ENCODE measurements at places on chromosomes 7 and 10.

GRCh38 chr10:52988923-52989322 lies 216.3 kb upstream of the MBL2 start:
- DNase-seq = no peak

DNA sequence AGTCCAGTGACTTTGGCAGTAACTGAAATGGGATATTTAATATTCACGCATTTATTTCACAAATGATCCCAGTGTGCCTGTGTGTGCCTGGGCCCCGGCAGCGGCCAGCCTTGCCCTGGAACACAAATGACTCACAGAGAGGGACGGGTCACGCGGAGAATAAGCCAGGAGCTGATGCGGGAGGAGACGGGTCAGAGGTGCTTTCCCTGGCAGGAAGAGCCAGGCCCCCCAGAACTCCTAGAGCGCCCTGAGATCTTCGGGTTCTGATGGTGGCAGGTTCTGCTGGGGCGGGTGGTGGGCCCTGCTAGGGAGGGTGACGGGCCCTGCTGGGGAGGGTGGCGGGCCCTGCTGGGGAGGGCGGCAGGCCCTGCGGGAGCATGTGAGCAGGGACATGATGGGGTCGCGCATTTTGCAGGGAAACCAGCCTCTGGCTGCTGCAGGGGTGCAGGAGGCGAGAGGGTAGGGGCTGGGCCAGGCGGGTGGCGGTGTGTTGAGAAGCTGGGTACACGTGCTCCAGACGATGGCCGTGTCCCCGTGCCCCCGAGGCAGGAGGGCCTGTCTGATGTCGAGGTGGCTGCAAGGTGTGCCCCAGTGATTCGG lies 84.2 kb upstream of the DIP2C start:
- DNase-seq = no peak

DNA sequence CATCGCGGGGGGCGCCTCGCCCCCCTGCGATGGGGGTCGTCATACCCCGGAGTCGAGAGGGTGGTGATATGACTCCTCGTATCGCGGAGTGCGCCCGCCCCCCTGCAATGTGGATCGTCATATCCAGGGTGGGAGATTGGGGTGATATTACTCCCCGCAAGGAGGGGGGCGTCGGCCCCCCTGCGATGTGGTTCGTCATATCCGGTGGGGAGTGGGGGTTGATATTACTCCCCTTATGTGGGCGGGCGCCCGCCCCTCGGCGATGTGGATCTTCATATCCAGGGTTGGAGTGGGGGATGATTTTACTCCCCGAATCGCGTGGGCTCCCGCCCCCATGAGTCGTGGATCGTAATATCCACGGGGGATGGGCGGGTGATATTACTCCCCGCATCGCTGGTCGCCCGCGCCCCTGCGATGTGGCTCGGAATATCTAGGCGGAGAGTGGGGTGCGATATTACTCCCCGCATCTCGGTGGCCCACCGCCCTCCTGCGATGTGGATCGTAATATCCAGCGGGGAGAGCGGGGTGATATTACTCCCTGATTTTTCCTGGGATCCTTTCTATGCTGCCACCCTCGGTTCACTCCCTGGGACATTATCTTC lies 36.9 kb downstream of the MEIG1 start:
- no peak for DNase-seq

GRCh38 chr10:104301907-104302690 lies 33.1 kb downstream of the GSTO2 start:
- no peak for DNase-seq

- no peak for DNase-seq
These were observed 325.4 kb upstream of the NPVF start for GRCh38 chr7:25553580-25554291.

- no peak for DNase-seq
These were observed 85.2 kb downstream of the RTKN2 start for GRCh38 chr10:62183442-62183841.

GRCh38 chr7:5383314-5384098 lies 40.1 kb downstream of the TNRC18 start:
- no peak for DNase-seq

DNA sequence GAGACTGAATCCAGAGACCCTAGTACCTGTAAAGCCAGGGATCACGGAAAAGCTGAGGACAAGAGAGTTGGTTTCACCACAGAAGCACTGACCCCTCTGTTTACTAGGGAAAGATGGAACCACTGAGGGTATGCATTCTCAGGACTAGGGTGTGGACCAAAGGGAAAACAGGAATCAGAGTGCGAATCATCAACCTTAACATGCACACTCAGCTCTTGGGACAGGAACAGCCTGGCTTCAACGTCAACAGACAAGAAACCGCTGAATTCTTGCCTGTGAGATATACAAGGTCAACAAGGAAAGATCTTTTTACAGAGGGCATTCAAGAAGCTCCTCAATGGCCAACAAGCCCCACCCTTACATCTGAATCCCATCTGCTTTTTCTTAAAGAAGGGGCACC lies 14.9 kb downstream of the TNRC18 start:
- DNase-seq = no peak

DNA sequence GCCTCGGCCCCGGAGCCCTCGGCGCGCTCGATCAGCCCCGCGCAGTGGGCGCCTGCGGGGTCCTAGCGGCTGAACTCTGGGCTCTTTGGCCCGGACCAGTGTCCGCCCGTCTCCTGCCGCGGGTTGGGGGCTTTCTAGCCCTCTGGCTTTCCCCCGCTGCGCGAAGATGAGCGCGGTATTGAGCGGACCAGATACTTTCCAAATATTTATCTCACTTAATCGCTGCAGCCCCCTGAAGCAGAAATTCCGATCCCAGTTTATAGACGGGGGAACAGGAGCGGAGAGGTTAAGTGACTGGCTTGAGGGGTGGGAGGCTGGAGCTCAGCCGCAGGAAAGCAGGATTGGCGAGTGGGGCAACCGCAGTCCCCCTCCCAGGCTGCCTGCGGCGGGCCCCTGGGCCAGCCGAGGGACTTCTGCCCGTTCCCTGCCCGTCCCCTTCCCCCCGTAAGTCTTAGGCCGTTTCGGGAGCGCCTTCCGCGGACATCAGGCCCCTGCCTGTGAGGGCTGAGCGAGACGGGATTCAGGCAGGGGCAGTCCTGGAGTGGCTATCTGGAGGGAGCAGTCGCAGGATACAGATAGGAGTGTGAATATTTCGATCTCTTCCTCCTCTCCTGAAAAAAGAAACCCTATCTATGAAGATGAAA lies 565 bp downstream of the STRIP2 start:
- DNase-seq = peak; percentile 14

GRCh38 chr10:80165173-80165572 lies 32.6 kb downstream of the PLAC9 start:
- no peak for DNase-seq

DNA sequence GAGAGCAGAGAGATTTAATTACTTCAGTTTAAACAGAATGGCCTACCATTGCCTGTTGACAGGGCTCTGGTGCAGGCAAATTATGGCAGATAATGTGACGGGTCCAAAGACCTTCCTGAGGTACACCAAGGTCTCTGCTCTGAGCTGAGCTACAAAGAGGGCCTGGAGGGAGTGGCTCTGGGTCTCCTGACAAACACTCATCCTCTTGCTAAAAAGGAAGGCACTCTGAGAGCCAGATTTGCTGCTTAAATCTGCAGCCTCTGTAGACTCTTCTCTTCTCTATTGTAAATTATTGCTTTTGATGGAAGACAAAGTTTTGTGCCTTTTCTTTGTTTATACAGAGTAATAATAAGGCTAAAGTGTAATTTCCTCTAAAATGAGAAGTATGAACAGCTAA lies 529.5 kb upstream of the FZD8 start:
- no peak for DNase-seq

DNA sequence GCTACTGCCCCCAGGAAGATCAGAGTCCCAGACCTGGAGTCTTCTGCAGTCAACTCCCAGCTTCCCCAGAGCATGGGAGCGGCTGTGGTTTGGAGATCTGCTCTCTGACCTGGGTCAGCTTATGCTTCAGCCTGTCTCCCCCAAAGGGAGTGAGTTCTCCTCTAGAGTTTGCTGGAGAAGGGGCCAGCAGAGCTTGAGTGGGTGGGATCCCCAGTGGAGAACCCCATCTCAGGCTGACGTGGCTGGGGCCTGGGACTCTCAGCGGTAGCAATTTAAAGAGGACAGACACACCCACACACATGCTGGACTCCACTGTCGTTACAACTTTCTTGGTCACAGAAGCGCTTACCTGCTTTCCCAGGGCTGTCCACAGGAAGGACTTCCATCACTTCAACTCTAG lies 6.3 kb downstream of the UNC5B start:
- DNase-seq = no peak

DNA sequence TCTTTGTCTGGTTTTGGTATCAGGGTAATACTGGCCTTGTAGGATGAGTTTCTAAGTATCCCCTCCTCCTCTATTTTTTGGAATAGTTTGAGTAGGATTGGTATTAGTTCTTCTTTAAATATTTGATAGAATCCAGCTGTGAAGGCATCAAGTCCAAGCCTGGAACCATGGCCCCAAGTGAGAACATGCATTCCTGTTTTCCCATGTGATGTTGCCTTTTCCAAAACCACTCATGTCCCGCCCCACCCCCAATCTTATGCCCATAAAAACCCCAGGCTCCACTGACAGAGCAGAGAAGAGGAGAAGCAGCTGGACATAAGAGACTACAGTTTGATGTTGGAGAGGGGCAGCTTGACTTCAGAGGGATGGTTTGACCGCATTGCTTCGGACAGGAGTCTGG lies 71.2 kb downstream of the MINPP1 start:
- DNase-seq = no peak

DNA sequence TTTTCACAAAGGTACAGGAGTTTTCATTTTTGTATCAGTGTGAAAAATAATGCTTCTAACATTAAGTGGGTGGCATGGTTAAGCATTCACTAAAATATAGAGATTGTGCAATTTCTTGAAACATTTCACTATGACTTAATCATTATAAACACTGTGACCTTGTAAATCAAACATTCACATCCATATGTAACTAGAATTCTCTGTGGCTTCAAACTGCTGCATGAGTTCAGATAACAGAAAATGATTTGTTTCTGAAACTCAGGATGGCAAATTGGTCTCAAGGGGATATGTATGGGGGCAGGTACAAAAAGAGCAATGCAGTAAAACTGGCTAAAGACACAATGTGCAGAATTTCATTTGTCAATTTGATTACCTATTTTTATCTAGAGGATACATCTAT lies 3.8 kb downstream of the FAM133B start:
- no peak for DNase-seq

DNA sequence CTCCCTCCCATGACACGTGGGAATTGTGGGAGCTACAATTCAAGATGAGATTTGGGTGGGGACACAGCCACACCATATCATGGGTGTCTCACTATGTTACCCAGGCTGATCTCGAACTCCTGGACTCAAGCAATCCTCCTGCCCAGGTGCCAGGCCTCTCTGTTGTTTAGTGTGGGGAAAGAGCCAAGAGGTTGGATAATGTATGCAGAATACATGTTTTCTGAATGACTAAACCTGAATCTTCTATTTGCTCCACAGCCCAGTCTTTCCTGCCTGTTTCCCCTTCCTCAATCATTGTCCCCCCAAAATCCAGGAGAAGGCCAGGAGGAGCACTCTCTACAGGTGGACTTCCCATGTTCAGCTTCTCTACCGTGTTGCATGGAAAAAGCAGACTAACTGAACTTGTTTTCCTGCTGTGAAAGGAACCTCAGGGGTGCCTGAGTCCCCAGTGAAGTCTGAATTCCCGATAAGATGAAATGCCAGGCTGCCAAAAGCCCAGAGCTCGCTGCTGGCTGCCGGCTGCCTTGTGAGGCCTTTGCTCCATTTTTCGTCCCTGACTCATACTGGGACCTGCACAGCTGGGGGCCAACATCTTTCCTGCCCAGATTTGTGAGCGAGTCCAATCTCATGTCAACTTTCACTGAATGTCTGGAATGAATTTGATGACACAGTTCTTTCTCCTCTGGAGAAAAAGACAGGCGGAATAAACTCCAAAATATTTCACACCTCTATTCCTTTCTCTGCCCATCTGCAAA lies 588.0 kb downstream of the CALN1 start:
- peak; percentile 1 for DNase-seq

- no peak for DNase-seq
These were observed 6.7 kb downstream of the CALN1 start for GRCh38 chr7:72405418-72405817.

DNA sequence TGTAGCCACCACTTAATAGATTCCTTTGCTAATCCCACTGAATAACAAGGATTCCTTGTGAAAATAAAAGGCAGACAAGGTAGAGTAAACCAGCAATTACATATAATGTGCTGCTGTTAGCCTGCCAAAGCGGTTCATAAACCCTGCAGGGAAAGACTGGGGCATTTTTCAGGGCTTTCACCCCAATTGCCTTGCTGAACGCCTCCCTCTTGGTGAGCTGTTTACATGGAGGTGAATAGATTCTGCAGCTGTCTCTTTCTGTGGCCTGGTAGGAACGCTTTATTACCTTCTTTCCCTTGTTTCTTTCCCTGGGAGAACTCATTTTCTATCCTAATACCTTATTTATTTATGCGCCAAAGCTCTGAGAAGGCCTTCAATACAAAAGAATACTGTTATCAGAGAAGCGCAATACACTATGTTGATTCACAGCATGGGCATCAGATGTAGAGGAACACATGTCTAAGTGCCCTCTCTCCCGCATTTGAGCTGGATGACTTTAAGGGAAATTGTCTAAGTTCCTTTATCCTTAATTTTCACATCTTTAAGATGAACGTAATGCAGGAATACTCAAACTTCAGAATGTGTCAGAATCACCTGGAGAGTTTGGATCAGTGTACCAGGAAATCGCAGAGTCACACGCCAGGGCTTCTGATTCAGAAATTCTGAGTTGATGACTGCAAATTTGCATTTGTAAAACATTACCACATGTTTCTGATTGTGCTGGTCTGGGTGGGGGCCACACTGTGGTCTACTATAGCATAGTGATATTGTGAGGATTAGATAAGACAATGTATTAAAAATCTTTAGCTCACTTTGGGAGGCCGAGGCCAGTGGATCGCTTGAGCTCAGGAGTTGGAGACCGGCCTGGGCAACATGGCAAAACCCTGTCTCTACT lies 1203.8 kb downstream of the SORCS3 start:
- no peak for DNase-seq

DNA sequence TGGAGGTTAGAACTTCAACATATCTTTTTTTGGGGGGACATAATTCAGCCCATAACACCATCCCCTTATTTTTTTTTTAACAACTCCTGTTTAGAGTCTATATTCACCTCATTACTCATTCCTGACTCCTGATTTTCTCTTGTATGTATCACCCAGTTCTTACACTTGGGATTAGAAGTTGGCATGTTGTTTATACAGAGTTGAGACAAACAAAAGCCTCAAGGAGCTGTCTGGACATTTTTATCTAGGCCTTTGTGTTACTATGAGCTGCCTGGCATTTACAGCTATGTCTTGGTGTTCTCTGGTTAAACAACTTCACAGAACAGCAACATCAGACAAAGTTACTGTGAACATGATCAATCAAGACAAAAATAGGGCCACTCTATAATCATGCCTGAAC lies 517.5 kb downstream of the KIF20B start:
- DNase-seq = no peak

Measured in T1000 (cell line).